ENCODE measurements at places on chromosomes 2 and 18.
A peak's percentile ranks its signal among the peaks of the same experiment; 100 is the strongest.

DNA sequence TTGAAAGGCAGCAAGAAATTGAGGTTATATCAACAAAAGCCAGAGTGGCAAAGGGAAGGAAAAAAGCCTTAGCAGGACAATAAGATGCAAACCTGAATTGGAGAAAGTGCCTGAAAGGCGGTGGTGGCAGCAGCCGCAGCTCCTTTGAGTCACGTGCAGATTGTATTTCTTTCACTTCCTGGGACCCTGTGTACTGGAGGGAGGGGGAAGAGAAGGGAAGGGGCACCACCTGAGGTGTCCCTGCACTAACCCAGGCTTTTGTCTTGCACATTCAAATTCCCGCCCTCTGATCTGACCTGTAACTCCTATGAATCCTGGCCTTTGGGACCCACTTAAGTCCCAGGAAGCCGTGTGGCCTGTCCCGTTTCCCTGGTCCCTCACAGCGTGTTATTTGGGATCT lies 326.1 kb upstream of the SKOR2 start:
- DNase-seq, result no peak

DNA sequence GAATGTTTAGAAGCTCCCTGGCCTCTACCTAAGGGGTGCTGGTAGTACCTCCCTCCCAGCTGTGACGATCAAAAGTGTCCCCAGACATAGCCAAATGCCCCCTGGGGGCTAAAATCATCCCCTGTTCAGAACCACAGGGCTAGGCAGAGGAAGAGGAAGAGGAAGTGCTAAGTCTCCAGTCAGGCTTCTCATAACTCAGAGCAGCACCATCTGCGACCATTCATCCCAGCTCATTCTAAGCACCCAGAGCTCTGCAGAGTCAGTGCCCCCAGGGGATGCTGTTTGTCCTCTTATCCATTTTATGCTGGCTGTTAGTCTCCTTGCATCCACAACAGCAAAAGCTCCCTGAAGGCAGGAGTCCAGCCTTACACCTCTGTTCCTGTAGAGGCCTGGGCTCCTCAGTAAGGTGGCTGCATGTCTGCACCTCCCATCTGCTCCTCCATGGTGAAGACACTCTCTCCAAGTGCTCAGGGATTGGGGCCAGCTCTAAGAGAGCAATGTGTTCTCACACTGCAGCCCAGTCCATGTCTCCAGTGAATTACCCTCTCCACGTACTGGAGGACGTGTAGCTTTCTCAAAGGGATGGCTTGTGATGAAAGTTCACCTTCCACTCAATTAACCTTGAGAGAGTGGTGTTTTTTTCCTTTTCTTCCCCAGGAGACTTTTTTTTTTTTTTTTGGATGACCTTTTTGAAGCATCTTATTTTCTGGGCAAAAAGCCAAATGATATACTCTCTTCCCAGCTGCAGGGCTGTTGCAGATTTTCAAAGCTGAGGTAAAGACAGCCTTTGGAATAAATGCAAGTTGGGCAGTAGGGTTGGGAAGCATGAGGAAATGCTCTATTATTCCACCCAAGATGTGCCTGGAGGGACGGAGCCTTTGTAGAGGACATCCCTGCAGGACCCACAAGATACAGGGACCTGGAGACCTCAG lies 158.9 kb upstream of the SLC14A2 start:
- no peak for DNase-seq

DNA sequence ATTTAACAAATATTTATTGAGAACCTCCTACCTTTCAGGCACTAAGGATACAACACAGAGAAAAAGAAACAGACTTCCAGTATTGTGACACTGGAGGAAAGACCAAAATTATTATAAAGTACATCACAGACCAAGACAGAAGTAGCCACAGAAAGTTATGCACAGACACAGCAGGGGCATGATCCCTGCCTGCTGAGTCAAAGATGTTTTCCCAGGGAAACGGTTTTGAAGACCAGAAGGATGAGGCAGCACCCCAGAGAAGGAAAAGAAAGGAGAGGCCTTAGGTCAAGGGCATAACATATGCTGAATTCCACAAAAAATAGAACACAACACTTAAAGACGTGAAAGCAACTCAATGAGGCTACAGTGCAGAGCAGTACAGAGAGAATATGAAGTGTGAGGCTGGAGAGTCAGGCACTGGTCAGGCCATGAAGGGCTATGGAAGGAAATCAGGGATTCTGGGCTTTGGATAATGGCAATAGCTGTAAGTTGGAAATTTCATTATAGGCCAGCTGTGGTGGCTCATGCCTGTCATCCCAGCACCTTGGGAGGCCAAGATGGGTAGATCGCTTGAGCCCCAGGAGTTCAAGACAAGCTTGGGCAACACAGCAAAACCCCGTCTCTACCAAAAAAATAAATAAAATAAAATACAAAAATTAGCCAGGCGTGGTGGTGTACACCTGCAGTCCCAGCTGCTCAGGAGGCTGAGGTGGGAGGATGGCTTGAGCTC lies 8.2 kb downstream of the ADAM17 start:
- no peak for DNase-seq

GRCh38 chr2:72827966-72828646 lies 2.3 kb upstream of the EXOC6B start:
- no peak for DNase-seq

DNA sequence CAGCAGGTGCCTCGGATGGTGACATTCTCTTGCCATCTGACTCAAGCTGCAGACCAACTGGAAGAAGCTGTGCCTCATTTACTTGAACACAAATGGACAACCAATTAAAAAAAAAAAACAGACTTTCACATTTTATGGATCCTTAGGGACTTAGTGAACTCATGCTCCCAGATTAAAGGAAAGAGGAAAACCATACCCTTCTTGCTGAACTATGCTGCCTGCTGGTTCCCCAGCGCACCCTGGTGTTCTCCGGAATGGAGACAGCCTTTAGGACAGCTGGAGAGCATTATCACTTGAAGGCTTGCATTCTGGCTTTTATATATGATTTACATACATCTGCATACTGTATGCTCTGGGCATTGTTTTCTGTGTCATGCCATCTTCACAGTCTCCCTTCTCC lies 370.7 kb downstream of the SLC4A3 start:
- DNase-seq, result no peak

- no peak for DNase-seq
Observed at GRCh38 chr18:32891797-32892196, 119.0 kb upstream of the KLHL14 start.

- DNase-seq, result no peak
Observed at GRCh38 chr2:240791821-240792628, 28.0 kb downstream of the KIF1A start.

DNA sequence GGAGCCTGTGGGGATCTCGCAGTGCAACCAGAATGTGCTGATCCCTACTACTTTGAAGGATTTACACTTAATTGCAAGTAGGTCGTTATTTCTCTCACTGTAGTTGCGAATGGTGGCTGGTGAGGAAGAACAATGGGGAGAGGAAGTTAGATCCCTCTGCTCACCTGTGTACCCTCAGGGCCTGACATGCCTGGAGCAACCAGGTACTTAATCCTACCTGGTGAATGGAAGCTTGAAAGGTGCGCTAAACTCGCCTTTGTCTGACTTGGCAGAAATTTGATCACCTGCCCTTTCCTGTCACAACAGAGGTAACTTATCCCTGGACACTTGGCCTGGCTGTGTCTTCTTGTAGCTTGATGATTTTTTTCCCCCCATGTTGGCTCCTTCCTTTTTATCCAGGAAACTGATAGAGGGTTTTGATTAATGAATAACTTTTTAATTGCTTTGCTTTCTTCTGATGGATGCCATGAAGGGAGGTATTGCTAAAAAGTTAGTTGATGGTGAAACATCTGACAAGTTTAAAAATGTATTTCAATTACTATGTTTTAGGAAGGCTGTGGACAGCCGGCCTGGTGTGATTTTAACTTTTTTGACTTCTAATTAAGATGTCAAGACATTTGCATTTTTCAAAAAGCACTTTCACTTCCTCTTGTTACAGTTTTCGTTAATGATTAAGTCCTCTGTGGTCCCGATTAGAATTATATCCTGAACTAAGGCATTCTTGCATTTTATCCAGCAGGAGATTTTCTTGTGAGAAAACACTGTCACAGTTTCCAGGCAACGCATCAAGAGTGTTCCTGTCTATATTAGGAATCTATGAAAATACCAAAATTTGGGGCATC lies 9.2 kb downstream of the SGPP2 start:
- DNase-seq, result no peak

- DNase-seq, result no peak
Observed at GRCh38 chr18:24840051-24840450, 379.6 kb downstream of the HRH4 start.

GRCh38 chr2:240921311-240921994 lies 15.3 kb downstream of the CROCC2 start:
- DNase-seq, result peak; percentile 1

GRCh38 chr2:227410191-227410590 lies 22.4 kb upstream of the SCYGR1 start:
- DNase-seq, result no peak

- no peak for DNase-seq
Observed at GRCh38 chr2:166112193-166112605, 15.6 kb downstream of the SCN1A start.

- DNase-seq, result no peak
Observed at GRCh38 chr2:138444411-138444810, 57.2 kb upstream of the SPOPL start.

- DNase-seq, result no peak
Observed at GRCh38 chr2:40872580-40872979, 420.7 kb upstream of the SLC8A1 start.

All from effector CD4-positive, alpha-beta T cell (primary cell).